HT1080 (cell line): ENCODE measurements at places on chromosomes 7 and 10. TPM values are rescaled to one million over a fixed set of nuclear protein-coding genes. Genes with fewer than 3 reads are reported as not detected.

- DNase-seq: peak; percentile 73
Measured at GRCh38 chr7:15801551-15801950, 115.1 kb upstream of the MEOX2 start.

- peak; percentile 21 for DNase-seq
Measured at GRCh38 chr10:59361663-59362143, 646 bp downstream of the FAM13C start.

- no peak for DNase-seq
Measured at GRCh38 chr10:100881556-100882213, 31.1 kb upstream of the SLF2 start.

- DNase-seq: no peak
Measured at GRCh38 chr7:97270280-97270679, 152.8 kb downstream of the SDHAF3 start.

GRCh38 chr10:26574783-26575182, 122.7 kb upstream of the PDSS1 start:
- DNase-seq: no peak

DNA sequence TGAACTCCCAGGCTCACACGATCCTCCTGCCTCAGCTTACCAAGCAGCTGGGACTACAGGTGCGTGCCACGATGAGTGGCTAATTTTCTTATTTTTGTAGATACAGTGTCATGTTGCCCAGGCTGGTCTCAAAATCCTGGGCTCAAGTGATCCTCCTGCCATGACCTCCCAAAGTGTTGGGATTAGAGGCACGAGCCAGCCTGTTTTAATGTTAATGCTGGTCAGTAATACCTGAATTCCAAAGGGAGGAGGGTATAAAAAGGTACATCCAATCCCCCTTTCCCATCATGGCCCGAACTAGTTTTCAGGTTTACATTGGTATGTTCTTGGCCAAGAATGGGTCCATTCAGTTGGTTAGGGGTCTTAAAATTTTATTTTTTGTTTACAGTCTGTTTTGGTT, 329.1 kb downstream of the PARD3 start:
- no peak for DNase-seq

- no peak for DNase-seq
Measured at GRCh38 chr10:34080485-34081346, 734.4 kb downstream of the PARD3 start.

DNA sequence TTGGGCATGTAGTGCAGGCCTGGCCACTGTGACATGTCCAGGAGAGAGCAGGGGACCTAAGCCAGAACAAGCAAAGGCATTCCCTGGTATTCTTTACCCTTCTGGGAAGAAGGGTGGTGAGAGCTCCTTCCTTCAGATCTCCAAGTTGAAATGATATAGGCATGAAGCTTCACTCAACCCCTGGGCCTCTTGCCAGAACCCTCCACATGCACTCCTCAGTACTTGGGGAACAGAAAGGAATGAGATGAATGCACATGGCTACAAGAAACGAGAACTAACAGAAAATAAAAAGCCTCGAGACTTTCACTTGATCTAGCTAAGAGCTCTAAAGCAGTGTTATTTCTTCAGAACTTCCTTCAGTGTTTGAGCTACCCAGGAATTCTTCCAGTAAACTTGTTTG, 262.2 kb downstream of the ETV1 start:
- no peak for DNase-seq

The ZNF485 gene
- 7.1 and 8.8 TPM in 2 replicates for total RNA-seq

The TAC1 gene
- total RNA-seq: not detected in 2 replicates
